Right forelimb (tissue), 1 donor: ENCODE measurements at places on chromosomes 2 and 18.

- no peak for DNase-seq
Observed at GRCh38 chr2:202508686-202509085, 126.1 kb upstream of the FAM117B start.

GRCh38 chr2:105297216-105297615, 32.3 kb downstream of the TGFBRAP1 start:
- DNase-seq: no peak

DNA sequence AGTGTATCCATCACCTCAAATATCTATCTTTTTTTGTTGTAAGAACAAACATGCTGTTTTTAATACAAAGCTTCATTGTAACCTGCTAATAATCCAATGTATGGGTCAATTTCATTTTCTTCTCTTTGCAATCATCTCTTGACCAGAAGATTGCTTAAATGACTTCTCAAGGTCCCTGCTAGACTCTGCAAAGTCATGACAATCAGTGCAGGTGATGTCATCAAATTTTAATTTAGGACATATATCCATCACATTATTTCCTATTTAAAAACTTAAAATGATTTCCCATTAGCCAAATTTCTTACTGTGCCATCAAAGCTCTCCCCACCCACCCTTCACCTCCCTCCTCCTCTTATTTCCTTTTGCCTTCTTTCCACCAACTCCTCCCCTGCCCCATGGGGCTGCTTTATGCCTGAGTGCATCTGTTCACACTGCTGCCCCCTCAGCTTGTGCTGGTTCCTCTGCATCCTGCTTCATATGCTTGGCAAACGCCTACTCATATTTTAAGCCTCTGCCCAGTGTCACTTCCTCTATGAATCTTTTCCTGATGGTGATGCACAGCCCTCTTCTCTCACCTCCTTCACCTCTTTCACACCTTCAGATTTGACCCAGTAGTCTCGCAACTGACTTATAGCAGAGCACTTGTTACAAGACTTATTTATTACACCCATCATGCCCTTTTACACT, 20.3 kb downstream of the PLEK start:
- no peak for DNase-seq

DNA sequence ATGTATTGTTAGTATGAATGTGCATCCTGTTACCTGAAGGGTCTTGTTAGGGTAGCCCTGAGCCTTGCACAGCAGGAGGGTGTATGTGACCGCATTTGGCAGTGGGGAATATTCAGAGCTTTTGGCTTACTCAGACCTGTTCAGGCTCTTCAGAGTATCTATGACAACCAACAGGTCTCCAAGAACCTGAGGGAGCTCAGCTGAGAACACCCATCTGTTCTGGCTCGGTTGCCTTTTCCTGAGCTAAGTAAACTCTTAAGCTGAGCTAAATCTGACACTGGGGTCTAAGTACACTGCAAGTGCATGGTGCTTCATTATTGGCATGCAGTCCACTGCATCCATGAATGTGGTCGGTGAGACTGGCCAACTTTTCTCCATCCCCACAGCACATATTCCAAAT, 92.4 kb upstream of the CHST9 start:
- DNase-seq: no peak

DNA sequence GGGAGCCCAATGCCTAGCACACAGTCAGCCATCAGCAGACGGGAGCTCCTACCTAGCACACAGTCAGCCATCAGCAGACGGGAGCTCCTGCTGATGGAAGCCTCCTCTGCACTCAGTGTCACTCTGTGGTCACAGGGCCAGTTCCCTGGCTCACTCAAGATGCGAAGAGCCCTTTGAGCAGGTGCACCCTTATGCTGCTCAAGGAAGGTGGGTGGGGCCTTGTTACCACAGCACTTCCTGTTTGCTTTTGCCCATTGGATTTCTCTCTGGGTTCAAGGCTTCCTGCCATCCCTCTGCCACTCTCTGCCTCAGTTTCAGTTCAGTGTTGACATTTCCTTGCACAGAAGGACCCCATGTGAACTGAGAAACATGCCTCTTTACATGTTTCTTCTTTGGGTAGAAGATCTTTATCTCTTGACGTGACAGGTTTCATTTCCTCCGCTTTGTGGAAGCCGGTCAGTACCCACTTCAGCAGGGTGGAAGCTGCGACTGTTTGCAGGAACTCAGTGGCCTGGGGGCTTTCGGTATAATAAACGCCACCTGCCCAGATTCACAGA, 11.6 kb downstream of the TRIB2 start:
- no peak for DNase-seq
